ENCODE measurements at places on chromosomes 6 and 20.
A peak's percentile ranks its signal among the peaks of the same experiment; 100 is the strongest.

GRCh38 chr20:44650771-44651433 lies 597 bp downstream of the ADA start:
- DNase-seq, result peak; percentile 35

- DNase-seq, result no peak
These were observed 3.6 kb upstream of the CSTL1 start for GRCh38 chr20:23435626-23436539.

DNA sequence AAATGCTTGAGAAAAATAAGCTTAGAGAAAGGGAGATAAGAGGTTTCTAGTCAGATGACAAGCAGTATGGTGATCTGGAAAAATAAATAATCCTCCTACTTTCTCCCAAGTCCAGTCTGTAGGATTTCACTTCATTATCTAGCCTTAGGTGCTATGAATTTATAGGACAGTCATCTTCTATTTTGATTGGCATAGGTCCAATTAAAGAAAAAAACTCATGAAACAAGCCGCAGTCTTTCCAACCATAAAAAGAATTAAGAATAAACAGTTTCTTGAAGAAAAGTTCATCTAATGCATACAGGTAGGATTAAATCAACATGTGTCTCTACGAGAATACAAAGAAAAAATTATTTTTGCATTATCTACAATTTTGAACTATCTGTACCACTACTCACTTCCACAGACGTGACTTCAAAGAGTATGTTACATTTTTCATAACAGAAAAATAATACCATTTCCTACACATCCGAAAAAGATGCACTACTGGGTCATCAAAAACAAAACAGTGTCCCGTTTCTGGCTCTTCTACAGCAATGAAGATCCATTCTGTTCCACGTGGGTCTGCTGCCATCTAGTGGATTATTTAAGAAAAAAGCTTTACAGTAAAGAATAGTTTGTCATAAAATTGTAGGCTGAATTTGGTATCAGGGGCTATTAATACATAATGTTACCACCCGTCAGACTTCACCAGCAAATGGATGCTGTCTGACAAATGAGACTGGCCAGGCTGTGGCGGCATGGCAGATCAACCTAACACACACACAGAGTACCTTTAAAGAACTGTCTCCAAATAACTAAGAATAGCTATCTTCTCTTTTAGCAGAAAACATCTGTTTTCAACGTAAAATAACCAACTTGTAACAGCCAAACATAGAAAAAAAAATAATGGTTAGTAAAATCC lies 28.9 kb downstream of the STX7 start:
- peak; percentile 55 for DNase-seq

GRCh38 chr6:63634630-63635029 lies 972 bp upstream of the PHF3 start:
- DNase-seq, result no peak

DNA sequence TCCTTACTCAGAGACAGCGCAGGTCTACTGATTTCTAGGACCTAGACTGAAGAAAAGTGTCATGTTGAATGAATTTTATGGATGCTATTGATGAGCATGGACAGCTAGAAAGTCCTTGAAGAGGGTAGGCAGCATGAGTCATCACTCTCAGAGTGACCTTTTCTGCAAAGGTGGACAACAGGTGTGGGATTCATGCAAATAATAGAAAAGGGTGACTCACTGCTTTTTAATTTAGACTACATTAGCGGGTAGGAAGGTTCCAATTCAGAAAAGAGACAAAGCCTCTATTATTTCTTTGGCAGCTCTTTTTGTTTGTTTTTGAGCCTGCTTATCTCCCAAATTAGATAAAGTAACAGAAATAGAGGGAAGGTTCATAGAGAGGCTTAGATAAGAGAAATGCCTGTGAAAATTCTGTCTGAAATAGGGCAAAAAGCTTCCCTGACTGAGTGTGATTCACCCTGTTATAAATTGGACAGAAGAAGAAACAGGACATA lies 191.4 kb downstream of the TENT5A start:
- no peak for DNase-seq
